SK-N-SH treated with all-trans-retinoic acid at 6 μM for 48 hours (cell line): ENCODE measurements at places on chromosomes 1 and 21.

DNA sequence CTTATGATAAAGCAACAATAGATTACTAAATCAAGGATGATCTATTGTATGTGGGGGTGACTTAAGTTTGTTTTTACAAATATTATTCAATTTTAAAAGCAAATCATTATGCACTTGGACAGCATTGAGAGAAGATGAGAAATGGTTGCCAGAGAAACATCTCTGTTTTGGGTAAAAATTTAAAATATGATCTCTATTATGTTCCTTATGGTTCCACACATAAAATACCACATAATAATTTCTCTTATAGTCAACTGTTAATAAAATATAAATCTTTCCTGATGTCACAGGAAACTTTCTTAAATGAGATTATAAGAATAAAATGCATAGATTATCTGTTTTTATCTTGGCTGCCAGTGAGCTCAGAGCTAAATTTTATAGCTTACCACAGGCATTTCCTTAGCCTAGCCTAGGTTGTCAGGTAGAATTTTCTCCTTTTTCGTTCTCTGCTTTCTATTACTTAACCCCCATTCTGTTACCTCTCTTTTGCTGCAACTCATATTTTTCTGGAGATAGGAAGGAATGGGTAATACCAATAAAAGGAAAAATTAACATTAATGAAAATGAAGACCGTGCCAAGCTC, 109.7 kb downstream of the TGFB2 start:
- peak; percentile 67 for ATAC-seq

DNA sequence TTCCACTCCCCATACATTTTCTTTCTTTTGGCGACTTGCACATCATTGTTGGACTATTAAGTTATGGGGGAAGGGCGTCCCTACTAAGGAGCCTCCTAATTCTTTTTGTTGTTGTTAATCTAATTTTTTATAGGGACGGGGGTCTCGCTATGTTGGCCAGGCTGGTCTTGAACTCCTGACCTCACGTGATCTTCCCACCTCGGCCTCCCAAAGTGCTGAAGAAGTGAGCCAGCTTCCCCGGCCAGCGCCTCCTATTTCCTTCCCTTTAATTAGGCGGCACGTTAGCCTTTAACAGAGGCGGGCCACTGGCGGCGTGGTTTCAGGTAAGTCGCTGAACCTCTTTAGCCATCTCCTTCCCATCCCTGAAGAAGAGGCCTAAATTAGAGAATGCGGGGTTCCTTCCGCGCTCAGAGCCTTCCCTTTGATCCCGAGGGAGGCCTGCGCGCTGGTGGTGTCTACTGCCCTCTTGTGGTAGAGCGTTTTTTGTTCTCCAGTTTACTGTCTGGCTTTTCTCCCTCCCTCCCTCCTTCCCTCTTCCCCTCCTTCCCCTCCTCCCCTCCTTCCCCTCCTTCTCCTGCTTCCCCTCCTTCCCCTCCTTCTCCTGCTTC, 38.1 kb downstream of the TNFRSF9 start:
- ATAC-seq: peak; percentile 97

DNA sequence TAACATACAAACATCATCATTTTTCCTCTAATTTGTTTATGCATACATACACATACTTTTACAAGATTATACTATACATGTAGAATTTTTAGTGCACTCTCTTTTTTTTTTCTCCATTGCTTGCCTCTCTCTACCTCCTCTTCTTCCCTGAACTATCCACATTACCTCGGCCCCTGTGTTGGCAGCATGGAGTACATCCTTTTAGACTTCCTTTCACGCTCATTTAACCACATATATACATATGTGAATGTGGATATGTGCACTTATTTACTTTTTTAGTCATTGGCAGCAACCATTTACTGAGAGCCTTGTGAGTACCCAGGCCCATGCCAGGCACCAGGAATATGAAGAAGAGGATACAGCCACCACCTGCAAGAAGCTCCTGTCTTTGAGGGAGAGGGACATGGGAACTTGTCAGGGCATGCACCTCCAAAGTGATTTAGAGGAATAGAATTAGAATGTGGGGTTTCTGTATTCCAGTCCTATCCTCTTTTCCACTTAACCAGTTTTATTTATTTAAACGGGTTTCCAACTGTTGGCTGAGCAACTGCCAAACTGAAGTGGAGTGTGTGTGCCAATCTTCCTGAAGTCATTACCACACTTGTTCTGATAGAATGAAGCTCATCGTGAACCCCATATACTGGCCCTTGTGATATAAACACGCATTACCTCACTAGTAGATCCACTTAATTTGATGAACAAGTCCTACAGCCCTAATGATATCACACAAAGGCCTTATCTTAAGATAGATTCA, 212.6 kb downstream of the TNR start:
- ATAC-seq: no peak

DNA sequence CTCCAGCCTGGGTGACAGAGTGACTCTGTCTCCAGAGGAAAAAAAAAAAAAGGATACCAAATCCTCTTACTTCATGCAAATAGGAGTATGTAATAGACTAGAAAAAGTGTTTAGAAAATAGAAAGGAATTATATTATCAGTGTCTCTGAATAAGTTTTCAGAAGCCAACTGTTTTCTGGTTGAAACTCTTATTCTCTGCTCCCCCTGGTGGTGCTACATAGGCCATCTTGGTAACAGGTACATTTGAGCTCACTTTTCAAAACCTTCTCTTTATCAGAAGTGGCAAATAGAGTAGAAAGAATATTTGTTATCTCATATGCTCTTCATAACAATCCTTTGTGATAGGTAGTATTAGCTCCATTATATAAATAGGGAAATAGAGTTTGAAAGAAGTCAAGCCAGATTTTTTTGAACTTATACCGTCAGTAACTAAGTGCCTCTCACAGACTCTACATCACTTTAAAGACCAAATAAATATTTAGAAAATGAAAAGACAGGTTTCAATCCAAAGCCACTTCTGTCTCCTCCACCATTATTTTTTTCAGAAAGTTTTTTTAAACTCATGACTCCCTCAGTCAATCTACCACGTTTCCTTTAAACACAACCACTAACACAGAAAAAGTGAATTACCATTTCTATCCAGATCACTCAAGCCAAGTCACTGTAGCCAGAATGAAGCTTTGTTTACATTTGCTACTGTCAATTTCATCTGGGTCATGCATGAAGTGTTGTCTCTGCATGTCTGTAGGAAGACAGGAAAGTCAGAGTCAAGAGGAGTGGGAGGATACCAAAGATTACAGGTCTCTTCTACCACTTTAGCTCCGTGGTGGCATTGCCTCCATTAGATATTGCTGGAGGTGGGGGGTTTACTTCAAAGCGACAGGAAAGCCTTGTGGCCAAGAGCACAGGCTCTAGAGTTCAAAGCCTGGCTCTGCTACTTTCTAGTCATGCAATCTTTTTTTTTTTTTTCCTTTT, 45.6 kb downstream of the IL23R start:
- peak; percentile 79 for ATAC-seq

DNA sequence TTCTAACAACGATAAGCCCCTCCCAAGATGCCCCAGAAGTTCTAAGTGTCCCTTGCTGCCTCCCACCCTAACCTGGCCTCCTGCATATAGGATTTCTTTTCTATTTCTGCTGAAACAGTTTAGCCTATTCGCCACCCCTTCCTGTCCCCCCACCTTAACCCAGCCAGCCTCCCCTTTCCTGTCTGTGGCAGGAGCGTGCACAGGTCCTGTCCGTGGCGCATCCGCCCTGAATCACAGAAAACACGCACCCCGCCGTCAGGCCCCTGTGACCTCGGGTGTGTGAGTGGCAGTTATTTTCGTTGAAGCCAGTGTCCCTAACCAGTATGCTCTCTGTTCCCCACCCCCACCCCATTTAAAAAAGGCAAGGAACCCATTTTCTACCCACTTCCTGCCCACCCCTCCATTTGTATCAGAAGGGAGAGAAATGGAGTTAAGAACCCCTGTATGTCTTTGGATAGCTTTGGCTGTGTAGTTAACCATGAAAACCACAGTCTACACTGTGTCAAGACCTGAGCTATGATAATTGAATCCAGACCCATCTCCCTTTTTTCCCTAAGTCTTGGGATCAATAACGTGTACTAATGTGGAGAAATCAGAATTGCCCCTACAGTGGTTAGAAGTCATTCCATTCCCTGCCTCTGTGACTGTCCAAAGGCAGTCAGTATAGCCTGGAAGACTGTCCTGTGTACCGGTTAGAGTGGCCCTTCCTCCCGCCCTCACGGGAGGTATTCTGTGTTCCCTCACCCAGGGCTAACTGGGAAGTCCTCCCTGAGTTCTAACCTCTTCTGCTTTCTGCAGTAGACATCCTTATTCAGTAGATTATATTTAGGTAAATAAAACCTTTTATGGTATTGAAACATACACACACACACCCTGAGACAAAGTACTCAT, 1.8 kb downstream of the PLEKHO1 start:
- peak; percentile 31 for ATAC-seq

- ATAC-seq: no peak
Measured at GRCh38 chr1:40822890-40823289, 39.3 kb downstream of the CITED4 start.

GRCh38 chr21:37407719-37408420, 41.3 kb downstream of the DYRK1A start:
- no peak for ATAC-seq

DNA sequence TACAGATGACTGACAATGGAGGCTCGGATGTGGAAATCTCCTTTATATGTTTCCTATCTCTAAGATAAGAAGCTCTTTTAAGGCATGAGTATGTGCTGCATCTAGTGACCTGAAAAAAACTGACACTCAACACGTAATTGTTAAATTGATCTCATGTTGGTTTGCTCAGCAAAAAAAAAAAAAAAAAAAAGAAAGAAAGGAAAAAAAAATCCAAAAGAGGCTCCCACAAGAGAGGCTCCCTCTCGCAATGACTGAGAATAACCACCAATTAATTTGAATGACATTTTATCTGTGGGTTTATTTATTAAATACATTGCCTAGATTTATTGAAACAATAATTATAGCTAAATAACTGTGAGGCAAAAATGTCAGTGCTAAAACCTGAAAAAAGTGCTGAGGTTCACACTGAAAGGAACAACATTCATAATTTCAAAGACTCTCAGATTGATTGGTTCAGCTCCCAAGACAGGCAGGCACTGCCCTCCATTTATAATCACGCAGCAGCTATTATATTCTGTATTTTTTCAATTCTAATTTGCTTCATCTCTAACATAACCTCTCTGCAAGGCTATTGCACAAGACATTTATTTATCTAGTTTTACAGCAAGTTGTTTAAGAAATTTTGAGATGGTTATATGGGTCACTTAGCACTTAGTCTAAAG, 184.5 kb upstream of the TMPRSS15 start:
- ATAC-seq: no peak

- no peak for ATAC-seq
Measured at GRCh38 chr1:42392967-42393848, 12.6 kb downstream of the RIMKLA start.

- peak; percentile 71 for ATAC-seq
Measured at GRCh38 chr1:3453891-3454810, at the start of gene ARHGEF16. TSS of gene ARHGEF16 (plus strand) at chr1:3454665. CDS start at chr1:3463085, 8,420 bp downstream.

GRCh38 chr1:22959545-22960360, 12.9 kb downstream of the LACTBL1 start:
- ATAC-seq: no peak

GRCh38 chr1:37274486-37274885, 199.9 kb upstream of the ZC3H12A start:
- no peak for ATAC-seq

DNA sequence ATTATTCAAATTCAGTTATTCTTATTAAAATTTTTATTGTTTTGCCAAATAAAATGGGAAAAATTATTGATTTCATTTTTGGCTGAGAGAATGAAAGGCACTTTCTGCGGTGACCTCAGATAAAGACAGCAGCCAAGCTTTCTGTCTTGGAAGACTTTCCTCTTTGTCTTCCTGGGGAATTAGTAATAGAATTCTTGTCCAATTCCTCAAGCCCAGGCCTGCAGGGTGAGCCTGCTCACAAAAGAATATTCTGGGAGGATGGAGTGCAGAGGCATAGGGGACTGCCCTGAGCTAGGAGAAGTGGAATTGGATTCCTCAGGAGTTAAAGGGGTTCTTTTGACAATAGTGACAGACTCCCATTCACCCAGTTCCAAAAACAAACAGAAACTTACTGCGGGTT, 614.5 kb upstream of the ADGRL2 start:
- no peak for ATAC-seq

DNA sequence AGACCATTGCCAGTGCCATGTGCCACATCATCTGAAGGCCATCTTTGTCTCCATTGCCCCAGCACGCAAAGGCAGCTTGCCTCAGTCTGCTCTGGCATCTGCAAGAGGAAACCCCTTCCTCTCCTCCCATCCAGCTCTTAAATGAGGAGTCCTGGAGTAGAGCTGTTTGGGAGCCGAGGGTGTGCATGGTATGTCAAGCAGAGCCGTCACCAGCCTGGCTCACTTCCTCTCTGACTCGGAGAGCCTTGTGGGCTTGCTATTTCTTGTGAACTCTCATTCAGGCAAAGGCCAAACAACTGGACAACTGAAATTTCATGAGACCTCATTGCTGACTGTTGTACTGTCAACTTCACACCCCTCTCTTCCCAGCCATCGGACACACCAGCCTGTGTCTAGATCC, 143.9 kb downstream of the SIPA1L2 start:
- ATAC-seq: no peak

DNA sequence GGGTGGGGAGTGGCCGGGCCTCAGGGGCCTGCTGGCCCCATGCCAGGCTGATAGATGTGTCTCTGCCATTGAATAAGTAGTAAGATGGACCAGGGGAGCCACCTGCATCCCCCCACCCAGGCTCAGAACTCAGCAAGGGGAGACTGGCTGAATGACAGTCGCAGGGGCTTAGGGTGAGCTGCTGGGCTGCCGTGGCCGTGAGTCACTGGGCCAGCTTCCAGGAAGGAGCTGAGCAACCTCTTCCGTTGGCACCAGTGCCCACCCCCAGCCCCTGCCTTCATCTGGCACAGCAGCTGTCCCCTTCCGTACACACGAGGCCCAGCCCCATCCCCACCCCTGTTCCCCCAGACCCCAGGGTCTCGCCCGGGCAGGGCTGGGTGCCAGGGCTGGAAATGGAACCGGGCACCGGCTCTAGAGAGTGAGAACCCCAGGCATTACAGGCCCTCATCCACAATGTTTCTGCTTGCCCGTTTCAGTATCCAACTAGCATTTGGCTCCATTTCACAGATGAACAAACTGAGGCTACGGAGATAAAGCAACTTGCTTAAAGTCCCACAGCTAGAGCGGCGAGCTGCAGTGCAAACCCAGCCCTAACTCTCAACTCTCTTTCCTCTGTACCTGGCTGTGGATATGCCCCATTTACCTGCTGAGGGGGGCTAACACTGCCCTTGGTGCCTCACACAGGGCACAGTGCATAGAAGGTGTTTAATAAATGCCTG, 10.2 kb downstream of the WNT4 start:
- ATAC-seq: peak; percentile 89

GRCh38 chr1:156177919-156178654, 15.8 kb upstream of the SLC25A44 start:
- ATAC-seq: no peak

GRCh38 chr1:225430301-225430700, 2.5 kb upstream of the LBR start:
- ATAC-seq: no peak

- no peak for ATAC-seq
Measured at GRCh38 chr1:34911465-34911864, 18.0 kb downstream of the DLGAP3 start.

- ATAC-seq: no peak
Measured at GRCh38 chr1:71766748-71767147, 515.6 kb downstream of the NEGR1 start.
